ENCODE measurements at places on chromosomes 3 and 15. TPM values are rescaled to one million over a fixed set of nuclear protein-coding genes. Genes with fewer than 3 reads are reported as not detected.

The CYP8B1 gene
- not detected for total RNA-seq

The DNAH1 gene
- 3.0 TPM for total RNA-seq

The ADAMTS17 gene
- total RNA-seq: 0.37 TPM

The LARP6 gene
- 104 TPM for total RNA-seq

The GPR15 gene
- total RNA-seq: not detected

Data from smooth muscle cell of the umbilical artery (primary cell).